ENCODE measurements at places on chromosomes 6 and 20.
A peak's percentile ranks its signal among the peaks of the same experiment; 100 is the strongest.

DNA sequence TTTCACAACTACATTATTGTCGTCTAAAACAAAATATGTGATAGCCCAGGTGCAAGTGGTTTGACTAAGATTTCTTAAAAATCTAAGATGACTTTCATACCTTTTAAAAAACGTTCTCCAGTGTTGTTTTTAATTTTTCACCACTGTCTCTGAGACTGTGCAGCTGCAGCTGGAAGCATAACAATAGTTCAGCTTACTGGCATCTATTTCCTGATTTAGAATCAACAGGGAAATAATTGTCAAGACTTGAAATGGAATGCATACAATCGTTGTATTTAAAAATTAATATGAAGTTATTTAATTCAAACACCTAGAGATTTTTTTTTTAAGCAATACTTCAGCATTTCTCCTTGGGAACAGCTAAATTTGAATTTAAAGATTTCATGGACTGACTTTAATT lies 982.0 kb upstream of the EPHA7 start:
- DNase-seq = no peak

- no peak for DNase-seq
Measured at GRCh38 chr6:102986086-102986485, 1592.6 kb downstream of the GRIK2 start.

- DNase-seq = no peak
Measured at GRCh38 chr6:43744931-43745727, 24.9 kb upstream of the VEGFA start.

DNA sequence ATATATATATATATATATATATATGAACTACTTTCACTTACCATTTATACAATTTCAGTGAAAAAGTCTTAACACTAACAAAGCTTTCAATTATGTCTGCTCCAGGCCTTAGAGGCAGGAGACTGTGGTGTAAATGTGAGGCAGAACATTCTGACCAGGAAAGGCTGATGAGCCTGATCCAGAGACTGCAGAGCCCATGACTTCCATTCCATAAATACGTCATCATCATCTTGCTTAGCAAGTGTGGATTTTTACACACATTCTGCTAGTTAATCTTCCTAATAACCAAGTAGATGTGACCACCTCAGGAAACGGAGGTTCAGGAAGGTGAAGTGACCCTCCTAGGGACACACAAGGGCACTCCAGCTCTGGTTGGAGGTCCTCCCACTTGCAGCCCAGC lies 14.9 kb downstream of the TRERF1 start:
- DNase-seq = no peak

GRCh38 chr20:56733967-56734366 lies 104.9 kb downstream of the TFAP2C start:
- DNase-seq = no peak

- no peak for DNase-seq
Measured at GRCh38 chr6:48475275-48475674, 364.3 kb upstream of the PTCHD4 start.

GRCh38 chr20:8082989-8083388 lies 49.1 kb upstream of the PLCB1 start:
- no peak for DNase-seq

DNA sequence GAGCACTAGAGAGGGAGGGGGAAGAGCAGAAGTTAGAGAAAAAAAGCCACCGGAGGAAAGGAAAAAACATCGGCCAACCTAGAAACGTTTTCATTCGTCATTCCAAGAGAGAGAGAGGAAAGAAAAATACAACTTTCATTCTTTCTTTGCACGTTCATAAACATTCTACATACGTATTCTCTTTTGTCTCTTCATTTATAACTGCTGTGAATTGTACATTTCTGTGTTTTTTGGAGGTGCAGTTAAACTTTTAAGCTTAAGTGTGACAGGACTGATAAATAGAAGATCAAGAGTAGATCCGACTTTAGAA lies 2.0 kb downstream of the ID4 start:
- no peak for DNase-seq

GRCh38 chr6:1770435-1770843 lies 160.7 kb downstream of the FOXC1 start:
- DNase-seq = no peak

DNA sequence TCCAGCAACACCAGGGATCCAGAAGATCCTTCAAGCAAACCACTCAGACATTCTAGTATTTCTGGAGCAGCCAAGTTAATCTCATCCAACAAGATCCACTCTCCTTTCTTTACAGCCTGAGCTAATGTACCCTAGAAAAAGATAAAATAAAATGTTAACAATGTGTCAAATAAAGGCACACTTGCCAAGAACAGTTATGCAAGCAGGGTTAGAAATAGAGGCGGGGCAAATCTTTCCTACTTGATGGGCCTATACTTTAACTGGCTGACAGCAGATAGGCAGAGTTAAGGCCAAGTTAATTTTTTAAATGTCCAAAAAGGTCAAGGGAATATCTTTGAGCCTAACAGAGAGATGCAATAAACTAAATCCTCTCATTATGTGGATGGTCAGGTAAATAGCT lies 60.8 kb downstream of the MDN1 start:
- no peak for DNase-seq

- DNase-seq = no peak
Measured at GRCh38 chr6:25363427-25363826, 84.3 kb downstream of the CARMIL1 start.

- DNase-seq = no peak
Measured at GRCh38 chr6:80029470-80029869, 25.0 kb downstream of the TTK start.

GRCh38 chr20:58233393-58233792 lies 4.9 kb upstream of the ANKRD60 start:
- DNase-seq = no peak

DNA sequence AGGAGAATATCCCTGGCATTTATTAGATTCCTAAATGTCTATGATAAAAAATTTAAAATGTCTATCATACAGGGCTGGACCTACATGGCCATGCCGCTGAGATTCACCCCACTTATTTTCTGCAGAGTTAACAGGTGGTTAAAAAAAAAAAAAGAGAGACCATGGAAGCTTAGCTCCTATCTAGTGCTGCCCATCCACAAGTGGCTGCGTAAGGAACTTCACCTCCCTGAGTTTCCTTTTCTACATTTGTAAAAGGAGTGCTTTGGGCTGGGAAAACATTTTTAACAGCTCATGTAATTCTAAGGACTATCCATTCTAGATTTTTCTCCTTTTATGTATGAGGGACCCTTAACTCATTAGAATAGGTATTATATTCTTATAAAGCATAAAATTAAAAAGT lies 534.1 kb downstream of the MMUT start:
- no peak for DNase-seq

GRCh38 chr6:34610819-34611477 lies 54.8 kb upstream of the SPDEF start:
- no peak for DNase-seq

GRCh38 chr6:34547701-34548644 lies 8.2 kb downstream of the SPDEF start:
- DNase-seq = no peak

DNA sequence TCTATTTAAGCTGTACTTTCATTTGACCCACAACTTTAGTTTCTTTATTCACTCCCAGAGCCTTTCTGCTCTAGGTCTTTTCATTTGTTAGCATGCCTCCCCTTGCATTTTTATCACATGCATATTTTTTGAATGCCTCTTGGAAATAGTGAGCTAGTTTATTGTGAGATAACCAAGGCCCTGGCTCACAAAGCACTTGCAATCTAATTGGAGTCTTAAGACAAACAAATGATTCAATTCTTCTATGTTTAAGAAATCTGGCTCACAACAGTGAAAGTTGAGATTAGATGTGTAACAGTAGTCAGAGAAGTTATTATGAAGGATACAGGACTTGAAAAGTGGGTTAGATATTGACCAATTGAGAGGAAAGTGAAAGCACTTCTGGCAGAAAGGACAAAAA lies 173.4 kb downstream of the MOXD1 start:
- DNase-seq = no peak

DNA sequence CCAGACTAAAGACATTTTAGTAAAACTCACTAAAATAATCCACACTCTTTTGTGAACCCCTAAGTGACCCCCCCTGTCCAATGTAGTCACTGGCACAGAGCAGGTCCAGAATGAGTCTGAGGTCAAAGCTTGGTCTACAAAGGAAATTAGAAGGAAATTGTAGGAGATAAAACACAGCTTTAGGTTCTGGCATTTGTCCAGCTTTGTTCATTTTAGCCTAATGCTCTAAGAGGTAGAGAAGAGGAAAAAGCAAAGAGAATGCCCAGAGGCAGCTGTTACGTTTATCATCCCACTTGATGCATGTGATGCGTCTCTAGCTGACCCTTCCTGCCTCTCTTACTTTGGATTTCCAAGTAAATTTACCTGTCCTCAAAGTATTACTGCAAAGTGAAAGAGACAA lies 62.5 kb downstream of the CNKSR3 start:
- no peak for DNase-seq

DNA sequence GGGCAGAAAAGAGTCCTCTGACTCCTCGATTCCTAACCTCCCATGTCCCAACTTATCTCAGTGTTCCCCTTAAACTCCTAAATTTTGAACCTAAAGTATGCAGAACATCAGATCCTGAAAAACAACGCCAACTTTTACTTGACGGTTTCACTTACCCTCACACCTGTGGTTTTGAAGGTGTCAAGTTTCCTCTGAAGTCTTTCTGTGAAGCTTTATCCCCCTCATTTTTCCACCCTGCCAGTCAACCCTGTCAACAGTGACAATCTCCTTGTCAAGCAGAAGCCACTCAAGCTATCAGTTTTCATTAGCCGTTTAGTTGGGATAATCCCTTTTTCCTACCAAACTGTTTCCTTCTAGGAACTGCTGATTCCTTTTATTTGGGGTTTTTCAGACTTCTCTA lies 245.4 kb upstream of the PREP start:
- no peak for DNase-seq

DNA sequence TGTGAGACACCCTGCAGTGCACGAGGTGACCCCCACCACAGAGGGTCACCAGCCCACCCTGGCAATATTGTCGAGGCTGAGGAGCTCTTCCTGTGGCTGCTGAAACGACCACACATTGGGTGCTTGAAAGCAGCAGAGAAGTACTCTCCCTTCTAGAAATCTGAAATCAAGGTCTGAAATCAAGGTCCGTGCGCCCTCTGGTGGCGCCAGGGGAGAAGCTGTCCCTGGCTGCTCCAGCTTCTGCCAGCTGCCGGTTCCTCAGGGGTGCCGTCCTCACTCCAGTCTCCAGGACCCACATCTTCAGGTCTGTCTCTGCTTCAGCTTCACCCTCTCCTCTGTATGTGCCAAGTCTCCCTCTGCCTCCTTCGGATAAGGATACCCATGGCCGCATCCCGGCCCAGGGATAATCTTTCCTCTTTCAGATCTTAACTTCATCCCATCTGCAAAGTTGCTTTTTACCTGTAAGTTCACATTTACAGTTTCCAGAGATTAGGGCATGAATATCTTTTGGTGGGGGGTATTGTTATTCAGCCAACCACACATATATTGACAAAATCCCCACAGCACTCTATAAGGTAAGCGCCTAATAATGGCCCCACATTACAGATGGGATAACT lies 108.3 kb upstream of the PHACTR3 start:
- peak; percentile 7 for DNase-seq

- no peak for DNase-seq
Measured at GRCh38 chr6:6386010-6386409, 65.5 kb upstream of the F13A1 start.

GRCh38 chr6:19324376-19324775 lies 512.8 kb upstream of the ID4 start:
- DNase-seq = no peak

GRCh38 chr6:138593909-138594757 lies 94.8 kb upstream of the NHSL1 start:
- no peak for DNase-seq

GRCh38 chr20:58523072-58523970 lies 8.1 kb upstream of the APCDD1L start:
- DNase-seq = no peak

DNA sequence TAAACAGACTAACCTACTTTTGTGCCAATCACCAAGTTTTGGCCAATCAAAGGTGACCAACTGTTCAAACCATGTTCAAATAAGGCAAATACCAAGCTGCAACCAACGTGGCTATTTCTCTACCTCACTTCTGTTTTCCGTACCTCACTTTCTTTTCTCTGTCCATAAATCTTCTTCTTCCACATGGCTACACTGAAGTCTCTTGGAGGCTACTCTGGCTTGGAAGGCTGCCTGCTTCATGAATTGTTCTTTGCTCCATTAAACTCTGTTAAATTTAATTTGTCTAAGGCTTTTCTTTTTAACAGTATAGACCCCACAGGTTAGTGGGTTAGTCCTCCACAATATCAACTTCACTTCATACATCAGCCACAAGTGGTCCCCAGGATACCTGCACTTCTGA lies 58.8 kb downstream of the MKKS start:
- DNase-seq = no peak

DNA sequence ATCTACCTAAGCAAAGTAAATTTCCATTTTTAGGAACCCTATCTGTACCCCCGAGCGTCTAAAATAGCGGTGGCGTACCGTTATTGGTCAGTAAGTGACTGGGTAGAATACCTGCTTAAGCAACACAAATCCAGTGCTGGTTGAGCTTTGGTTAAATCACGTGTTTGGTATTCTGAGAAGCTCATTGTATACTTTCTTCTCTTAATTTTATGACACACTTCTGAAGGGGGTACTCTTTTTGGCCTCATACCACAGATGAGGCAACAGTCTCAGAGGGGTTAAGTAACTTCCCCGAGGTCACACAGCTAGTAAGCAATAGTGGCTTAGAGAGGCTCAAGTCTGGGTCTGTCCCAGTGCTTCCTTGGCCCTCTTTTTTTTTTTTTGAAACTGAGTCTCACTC lies 151.2 kb downstream of the TFAP2C start:
- DNase-seq = no peak

DNA sequence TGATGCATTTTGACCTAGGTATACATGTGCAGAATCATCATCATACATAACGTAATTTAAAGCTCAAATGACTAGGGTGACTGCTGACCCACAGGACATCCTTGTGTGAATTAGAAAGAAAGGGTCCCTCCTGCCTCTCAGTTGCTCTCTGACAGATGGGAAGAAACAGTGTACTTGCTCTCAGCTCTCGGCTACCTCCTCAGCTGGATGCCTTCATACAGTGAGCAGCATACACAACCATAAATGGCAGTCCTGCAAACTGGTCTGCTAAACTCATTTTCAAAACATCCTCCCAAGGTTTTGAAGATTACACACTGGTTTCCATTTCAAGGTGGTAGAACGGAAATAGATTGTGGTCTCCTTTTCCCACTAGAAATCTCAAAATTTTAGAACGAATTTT lies 26.3 kb downstream of the FILIP1 start:
- no peak for DNase-seq

Data from T-helper 22 cell (primary cell).